Tongue (tissue), 3 donors: ENCODE measurements at places on chromosomes 16 and 17. TPM values are rescaled to one million over a fixed set of nuclear protein-coding genes. Genes with fewer than 3 reads are reported as not detected.

DNA sequence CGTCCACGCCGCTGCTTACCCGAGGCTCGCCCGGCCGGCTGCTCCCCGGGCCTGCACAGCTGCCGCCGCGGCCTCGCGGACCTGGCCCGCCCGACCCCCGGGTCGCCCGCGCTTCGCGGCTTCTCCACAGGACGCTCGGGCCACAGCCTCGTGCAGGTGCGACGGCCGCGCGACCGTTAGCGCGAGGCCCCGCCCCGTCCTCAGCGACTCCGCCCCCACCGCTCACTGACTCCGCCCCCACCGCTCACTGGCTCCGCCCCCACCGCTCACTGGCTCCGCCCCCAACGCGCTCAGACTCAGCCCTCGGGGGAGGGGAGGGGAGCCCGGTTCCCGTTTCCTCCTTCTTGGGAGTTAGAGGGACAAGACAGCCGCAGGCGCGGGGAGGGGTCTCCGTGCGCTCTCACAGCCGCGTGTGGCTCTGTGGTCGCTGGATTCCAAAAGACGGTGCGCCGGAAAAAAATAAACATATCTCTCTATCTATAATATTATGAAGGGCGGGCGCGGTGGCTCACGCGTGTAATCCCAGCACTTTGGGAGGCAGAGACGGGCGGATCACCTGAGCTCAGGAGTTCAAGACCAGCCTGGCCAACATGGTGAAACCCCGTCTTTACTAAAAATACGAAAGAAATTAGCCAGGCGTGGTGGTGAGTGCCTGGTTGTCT lies at the start of gene MEIOB:
Gene MEIOB, minus strand, starts transcription at position 191 of the 662 bp plus-strand sequence. CDS start 3,989 bp downstream, outside the sequence.
- DNase-seq, result peak; percentile 23

Gene APOH
- total RNA-seq, result not detected

DNA sequence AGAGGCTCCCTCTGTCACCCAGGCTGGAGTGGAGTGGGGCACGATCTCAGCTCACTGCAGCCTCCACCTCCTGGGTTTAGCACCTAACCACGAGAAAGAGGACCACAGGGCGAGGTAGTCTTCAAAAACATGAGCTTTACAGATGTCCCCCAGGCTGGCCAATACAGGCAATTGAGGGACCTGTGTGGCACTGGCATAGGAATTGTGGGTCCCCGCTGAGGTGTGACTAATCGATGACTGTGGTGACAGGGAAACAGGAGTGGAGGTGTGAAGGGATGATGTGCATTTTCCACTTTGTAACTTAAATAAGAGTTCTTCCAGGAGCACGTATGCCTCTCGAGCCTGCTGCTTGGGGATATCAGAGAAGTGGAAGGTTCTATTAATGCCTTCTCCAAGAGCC lies 12.6 kb upstream of the ARHGAP17 start:
- DNase-seq, result no peak

- DNase-seq, result no peak
Observed at GRCh38 chr16:54118846-54119245, 167.7 kb downstream of the IRX3 start.

Gene ABCA9
- total RNA-seq, result 24.4 TPM

- DNase-seq, result no peak
Observed at GRCh38 chr16:89107203-89107582, 13.5 kb downstream of the ACSF3 start.

- no peak for DNase-seq
Observed at GRCh38 chr16:10964891-10965326, 20.5 kb downstream of the CLEC16A start.

Gene NSRP1
- 19.9 TPM for total RNA-seq

- no peak for DNase-seq
Observed at GRCh38 chr16:25487888-25488287, 203.9 kb upstream of the HS3ST4 start.

Gene PLLP
- total RNA-seq, result 1.9 TPM

DNA sequence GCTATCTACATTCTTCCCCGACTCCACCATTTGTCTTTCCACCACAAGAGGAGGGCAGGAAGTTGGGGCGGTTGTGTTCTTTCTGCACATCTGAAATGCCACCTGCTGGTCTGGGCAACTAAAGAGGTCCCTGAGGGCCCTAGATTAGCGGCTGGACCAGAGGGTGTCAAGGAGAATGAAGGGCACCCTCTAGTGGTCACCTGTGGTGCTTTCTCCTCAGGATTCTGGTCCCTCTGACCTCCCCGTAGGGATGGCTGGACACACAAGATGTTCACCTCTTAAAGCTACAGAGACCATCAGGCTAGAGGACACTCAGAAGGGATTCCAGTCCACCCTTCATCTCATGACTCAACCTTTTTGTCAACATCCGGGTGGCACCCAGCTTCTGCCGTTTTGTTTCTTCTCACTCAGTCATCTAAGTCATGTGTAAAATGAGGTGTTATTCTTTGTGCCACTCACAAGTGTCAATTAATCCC lies 2.9 kb upstream of the SCIMP start:
- no peak for DNase-seq

- no peak for DNase-seq
Observed at GRCh38 chr16:83162791-83163190, 536.0 kb downstream of the CDH13 start.

GRCh38 chr16:61146429-61146828 lies 889.8 kb downstream of the CDH8 start:
- DNase-seq, result no peak

GRCh38 chr17:74807925-74808324 lies 31.8 kb upstream of the NAT9 start:
- peak; percentile 83 for DNase-seq

DNA sequence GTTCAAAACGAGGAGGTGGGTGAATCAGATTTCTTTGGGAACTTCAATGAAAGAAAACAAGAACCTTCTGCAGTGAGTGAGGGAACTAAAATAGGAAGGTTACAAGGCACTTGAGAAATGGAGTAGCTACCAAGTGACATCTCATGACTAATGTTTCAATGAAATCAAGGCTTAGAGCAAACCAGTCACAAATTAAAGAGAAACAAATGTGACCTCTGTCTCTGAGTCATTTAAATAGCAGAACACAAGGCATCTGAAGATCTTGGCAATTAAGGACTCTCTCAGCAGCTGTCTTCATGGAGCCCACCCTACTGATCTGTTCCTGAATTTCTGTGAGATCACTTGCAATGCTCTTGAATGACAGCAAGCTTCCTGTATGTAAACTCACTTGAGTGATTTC lies 109.5 kb downstream of the CDH11 start:
- DNase-seq, result peak; percentile 59

DNA sequence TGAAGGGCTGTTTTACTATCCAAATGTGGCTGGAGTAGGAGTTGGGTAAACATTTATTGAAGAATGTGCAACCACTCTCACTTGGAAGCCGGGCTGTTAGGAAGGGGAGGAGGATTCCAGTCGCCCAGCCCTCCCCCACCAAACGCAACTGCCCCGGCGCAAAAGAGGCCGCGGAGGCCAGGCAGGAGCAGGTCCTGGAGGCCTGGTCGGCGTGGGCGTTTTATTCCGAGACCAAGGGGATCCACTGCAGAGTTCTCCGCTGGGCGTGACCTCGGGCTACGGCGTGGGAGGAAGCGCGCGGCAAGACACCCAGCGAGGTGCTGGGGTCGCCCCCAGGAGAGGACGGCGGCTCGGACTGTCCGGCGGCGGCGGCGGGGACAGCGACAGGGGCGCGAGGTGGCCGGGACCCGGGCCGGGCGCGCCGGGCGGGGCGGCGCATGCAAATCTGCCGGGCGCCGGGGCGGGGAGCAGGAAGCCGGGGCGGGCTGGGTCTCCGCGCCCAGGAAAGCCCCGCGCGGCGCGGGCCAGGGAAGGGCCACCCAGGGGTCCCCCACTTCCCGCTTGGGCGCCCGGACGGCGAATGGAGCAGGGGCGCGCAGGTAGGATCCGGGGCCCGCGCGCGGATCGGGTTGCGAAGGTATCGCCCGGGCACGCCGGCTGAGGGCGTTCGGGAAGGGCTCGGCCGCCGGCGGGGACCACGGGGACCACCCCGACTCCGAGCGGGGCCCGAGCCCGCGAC lies at the start of gene IL4R:
Gene IL4R, plus strand, starts transcription at position 553 of the 739 bp plus-strand sequence. CDS start 26,230 bp downstream, outside the sequence.
- peak; percentile 44 for DNase-seq

Gene TP53TG3C
- not detected for total RNA-seq

Gene C16orf89
- 5.3 TPM for total RNA-seq

- no peak for DNase-seq
Observed at GRCh38 chr17:48972749-48973097, 4.3 kb upstream of the GIP start.

Gene KRTAP2-2
- total RNA-seq, result not detected
